ENCODE measurements at places on chromosomes 4 and X.

- DNase-seq, result peak; percentile 87
These were observed 62.4 kb upstream of the PDLIM3 start for GRCh38 chr4:185597532-185598188.

DNA sequence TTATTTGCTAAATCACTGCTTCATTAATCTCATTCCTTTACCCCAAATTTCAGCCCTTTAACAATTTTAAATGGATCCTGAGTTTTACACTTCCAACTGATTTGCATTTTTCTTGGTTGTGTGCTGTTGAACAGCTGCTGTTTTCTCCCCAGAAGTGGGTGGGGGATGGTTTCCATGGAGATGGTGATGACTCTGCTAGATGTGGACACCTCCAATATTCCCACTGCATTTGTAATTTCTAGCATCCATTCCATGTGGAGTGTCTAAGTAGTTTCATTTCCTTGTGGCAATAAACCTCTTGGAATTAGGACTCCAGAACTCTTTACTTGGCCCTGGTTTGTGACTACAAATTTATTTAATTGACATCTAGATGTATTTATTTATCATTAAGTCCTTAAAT is 330.4 kb downstream of the GBA3 start:
- DNase-seq, result peak; percentile 27

GRCh38 chrX:41265615-41266014 is 68.3 kb upstream of the DDX3X start:
- DNase-seq, result peak; percentile 73

DNA sequence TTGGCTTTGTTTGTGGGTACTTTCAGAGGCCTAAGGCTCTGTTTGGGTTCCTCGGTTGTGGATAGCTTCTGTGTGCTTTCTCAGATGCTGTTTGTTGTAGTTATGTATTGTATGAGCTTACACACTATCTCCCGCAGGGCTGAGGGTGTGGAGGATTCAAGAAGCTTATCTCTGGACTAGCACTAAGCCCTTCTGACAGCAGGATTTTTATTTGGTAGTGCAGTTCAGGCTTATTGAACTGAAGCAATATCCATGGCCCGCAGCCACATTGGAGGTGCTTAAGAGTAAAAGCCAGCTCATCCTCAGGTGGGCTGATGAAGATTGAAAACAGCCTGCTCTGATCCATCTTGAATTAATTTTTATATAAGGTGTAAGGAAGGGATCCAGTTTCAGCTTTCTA is 128.2 kb downstream of the RASGEF1B start:
- DNase-seq, result no peak

DNA sequence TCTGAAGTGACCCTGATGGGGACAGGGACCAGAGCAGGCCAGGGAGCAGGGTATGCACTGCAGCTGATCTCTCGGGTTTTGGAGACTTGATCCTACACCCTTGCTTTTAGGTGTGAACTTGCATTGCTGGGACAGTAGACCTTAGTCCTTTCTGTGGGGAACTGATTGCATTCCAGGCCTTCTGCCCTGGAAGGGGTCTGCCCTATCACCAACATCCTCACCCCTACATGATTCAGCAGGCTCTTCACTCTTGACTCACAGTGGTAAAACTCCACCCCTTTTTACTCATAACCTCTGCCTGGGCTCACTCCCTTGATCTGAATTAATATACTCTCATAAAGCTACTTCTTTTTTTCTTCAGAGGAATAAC is 6.6 kb upstream of the DDX60L start:
- peak; percentile 50 for DNase-seq

GRCh38 chrX:107678957-107679740 is 50.8 kb downstream of the PRPS1 start:
- DNase-seq, result peak; percentile 91

GRCh38 chrX:14359727-14360126 is 169.6 kb upstream of the GLRA2 start:
- DNase-seq, result no peak

DNA sequence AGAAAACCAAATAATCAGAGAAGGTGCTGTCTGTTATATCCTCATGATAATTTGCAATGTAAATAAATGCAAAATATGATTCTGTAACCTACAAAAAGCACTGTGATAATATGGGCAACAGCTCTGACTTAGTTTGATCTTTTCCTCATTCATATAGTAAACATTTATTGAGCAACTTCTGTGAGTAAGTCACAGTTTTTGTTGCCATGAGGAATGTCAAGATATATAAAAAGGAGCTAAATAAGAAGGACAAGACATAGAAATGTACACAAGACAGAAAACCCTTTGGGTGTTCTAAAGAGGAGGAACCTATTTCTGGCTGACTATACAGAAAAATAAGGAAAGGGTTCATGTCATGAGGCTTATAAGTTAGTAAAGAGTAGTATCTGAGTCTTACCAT is 44.3 kb downstream of the ARSJ start:
- no peak for DNase-seq

DNA sequence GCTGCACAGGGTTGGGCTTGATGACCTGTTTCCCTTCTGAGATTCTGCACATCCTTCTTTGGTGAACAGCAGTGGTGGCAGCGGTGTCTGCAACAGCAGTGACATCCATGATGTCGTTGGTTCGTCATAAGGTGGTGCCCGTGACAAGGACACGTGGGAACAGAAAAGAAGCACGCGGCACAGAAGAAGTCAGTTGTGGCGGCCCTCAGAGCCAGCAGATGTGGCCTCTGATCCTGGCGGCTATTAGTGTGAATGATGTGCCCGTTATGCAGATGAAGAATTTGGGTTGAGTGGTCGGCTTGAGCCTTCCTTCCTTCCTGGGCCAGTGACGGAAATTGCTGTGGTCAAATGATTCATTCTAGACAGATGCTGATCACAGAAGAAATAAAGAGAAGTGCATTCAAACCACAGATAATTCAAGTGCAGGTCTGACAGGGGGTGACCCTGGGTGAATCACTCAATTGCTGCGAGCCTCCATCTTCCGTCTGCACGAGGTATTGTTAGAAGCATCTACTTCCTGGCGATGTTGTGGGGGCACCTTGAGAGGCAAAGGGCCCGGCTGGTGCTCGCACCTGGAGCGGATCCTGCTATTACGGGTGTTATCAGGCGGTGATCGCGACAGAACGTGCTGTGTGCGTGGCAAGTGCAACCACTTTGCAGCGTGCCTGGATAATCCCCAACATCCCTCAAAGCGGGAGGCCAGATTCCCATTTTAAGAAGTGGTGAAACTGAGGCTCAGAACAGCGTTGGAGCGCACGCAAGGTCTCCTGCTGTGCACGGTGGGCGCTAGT is 215.2 kb upstream of the PSAPL1 start:
- peak; percentile 99 for DNase-seq

DNA sequence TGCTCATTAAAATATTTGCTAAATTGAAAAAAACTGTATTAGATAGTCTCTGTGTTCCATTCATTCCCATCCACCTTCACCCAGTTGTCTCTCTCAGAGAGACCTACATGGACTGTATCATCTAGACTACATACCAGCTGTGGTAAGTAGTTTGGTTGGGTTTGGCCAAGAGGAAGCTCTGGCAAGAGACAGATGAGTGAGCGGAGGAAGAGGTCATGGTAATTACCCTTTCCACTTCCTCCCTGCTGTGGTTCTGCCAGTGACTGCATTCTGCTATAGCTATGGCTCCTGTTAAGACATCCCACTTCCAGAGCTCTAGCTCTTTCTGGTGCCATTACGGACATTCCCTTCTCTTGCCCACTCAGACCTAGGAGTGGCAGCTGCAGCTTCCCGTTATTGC is 239.0 kb upstream of the MID1 start:
- no peak for DNase-seq

GRCh38 chr4:158255727-158256324 is 45.5 kb downstream of the TMEM144 start:
- peak; percentile 46 for DNase-seq

DNA sequence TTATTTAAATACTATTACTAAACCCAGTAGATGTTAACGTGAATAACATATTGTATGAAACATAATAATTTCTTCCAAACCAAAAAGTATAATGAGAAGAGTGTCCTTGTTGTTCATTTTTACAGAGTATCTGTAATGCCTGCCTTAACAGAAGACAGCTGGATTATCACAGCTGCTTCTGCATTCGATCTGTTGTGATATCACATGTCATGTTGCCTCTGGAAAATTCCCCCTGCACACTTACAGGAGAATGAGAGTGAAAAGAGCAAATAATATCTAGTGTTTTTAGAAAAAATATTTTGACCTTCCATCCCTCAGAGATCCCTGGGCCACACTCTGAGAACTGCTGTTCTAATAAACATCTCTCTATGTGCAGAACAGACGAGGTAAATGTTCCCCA is 240.1 kb upstream of the NOCT start:
- DNase-seq, result no peak

DNA sequence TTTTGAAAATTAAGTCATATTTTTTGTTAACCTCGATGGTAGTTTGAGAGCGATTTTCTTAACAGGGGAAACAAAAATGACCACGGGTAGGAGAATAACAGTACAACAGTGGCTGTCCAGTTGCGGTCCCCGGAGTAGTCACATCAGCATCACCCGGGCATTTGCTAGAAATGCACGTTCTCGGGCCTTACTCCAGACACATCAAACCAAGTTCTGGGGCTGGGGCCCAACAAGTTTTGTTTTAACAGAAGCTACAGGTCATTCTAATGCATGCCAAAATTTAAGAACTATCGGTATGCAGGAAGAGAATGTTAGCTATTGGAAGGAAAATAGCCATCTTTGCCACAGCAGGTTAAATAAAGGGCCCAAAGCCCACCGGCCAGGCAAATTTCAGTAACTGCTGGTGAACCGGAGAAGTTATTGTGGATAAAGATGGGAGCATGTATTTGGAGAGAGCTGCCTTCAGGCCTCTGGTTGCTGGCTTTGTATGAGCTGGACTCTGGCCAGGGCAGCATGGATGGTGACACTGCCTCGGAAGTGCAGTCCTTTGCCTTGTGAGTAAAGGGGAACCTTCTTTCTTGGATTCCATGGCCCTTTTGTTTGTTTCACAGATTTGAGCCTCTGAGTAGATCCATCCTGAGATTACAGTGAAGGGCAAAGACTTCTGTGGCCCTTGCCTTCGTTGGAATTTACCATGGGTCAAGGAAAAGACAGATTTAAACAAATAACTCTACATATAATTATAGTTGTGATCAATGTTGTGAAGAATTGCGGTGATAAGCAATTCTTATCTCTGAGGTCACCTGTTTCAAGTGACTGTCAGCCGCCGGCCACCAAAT is 62.1 kb downstream of the TBC1D14 start:
- no peak for DNase-seq

- DNase-seq, result no peak
These were observed 10.4 kb upstream of the GABRE start for GRCh38 chrX:151984902-151985301.

- DNase-seq, result no peak
These were observed 26.0 kb downstream of the FHDC1 start for GRCh38 chr4:152962150-152962549.

- DNase-seq, result peak; percentile 48
These were observed at the start of gene GRID2 for GRCh38 chr4:92303621-92304027. GRID2 (plus strand) TSS chr4:92303966.

- peak; percentile 13 for DNase-seq
These were observed 437.2 kb downstream of the RAPGEF2 start for GRCh38 chr4:159540038-159540437.

DNA sequence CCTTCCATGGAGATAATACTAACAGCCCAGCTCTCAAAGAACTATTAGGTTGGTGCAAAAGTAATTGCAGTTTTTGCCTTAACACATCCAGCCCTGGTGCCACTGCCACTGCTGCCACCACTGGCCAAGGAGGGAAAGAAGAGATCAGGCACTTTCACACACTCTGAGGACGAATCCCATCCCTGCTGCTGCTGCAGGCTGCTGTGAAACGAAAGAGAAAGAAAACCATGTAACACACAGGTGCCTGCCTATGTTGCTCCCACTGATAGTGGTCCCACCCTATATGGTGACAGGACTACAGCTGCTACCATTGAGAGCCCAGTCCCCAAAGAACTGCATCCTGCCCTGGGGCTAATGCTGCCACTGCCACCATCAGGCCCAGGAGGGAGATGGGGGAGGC is 35.1 kb downstream of the TMLHE start:
- DNase-seq, result no peak

DNA sequence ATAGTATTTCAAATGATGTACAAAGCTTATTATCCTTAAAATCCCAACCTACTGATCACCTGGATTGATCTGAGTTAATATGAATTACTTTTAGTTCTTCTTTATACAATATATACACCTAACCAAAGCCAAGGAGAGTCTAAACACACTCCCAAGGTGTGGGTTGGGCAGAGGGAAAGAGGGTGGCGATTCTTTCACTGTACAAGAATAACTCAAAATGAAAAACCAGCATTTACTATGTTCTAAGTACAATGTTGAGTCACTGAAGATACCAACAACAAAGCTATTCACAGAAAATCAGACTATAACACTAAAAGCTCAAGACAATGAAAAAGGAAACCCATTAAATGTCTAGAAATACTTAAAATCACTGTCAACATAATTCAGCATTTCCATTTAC is 46.6 kb downstream of the ANKRD17 start:
- no peak for DNase-seq

- no peak for DNase-seq
These were observed 57.7 kb upstream of the PASD1 start for GRCh38 chrX:151505796-151506195.

GRCh38 chrX:147322496-147322895 is 508.0 kb upstream of the CXorf51A start:
- DNase-seq, result no peak

DNA sequence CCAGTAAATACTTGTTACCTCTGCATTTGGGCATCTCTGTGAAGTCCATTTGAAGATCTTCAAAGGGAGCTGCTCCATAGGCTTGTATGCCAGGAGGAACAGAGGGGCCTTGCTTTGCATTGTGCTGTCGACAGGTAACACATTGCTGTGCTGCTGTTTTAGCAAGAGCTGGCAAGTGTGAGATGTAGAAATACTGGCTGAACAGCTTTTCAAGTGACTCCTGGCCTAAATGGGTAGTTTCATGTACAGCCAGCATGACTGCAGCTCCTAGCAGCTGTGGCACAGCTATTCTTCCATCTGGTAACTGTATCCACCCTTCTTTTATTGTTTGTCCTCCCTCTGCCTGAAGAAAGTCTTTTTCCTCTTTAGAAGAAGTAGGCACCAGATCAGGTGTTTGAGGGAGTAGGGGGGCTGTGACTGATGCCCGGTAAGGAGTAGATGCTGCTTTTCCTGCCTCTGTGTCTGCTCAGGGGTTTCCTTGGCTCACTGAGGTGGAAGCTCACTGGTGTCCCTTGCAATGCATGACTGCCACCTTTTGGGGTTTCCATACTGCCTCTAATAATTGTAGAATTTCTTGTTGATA is 965.3 kb downstream of the CCSER1 start:
- no peak for DNase-seq
